Fibroblast of skin of back (primary cell): ENCODE measurements at places on chromosomes 2 and 18.

- no peak for DNase-seq
Observed at GRCh38 chr18:49745045-49746014, 68.0 kb downstream of the ACAA2 start.

DNA sequence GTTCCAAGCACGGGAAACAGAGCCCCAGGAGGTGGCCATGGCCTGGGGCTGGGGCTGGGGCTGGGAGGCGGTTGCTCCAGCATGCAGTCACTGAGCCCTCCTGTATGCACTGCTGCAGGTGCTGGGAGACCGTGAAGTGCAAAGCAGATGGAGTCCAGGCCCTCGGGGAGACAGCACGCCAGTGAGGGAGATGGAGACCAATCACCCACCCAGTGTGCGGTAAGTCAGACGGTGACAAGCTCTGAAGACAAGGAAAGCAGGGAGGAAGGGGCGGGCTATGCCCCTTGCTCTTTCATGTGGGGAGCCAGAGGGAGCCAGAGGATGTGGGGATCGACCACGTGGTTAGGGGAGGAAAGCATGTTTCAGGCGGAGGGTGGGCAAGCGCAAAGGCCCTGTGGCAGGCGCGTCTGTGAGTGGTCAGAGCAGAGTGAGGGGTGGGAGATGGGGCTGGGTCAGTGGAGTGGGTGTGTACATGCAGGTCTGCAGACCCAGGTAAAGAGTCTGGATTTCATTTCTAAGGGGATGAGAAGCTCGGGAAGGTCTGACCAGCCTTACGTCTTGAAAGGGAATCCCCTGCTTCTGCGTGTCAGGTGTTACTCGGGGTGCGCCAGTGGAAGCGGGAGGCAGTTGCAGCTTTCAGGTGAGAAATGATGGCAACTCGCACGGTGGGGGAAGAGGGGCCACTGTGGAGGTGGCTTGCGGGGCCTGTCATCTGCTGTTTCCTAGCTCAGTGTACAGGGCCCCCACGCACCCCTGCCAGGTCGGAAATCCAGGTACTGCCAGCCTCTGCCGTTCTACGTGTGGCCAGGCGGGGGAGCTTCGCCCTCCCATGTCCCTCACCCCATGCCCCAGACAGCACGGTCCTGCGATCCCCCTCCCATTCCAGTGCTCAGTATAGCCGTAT is 19.4 kb downstream of the RRM2 start:
- no peak for DNase-seq

DNA sequence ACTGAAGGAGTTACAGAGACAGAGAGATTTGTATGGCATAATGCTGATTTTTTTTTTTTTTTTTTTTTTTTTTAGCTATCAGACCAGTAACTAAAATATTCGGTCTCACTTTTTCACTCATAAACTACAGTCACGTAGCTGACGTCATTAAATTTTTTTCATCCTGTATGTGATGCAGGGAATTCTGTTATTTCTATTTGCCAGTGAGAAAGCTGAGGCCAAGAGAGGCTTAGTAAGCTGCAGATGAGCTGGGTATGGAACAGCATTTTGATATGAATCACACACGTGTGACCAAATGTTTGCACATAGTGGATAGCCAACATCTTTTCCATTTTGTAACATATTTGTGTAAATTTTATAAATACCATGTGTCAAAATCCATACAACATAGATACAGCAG is 79.1 kb upstream of the EPB41L3 start:
- DNase-seq: peak; percentile 8

DNA sequence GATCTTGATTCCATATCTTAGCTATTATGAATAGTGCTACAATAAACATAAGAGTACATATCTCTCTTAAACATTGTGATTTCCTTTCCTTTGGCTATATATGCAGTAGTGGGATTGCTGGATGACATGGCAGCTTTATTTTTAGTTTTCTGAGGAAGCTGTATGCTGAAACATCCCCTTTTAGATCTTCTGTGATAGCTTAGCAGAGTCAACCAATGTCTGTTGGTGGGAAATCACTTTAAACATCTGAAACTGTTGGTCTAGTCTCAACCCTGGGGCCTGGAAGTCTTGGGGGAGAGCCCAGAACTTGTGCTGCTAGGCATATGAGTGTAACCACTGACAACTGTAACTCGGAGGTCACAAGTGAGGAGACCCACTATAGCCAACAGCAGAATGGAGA is 378.6 kb upstream of the SLC14A2 start:
- no peak for DNase-seq

- DNase-seq: no peak
Observed at GRCh38 chr2:128834207-128834879, 515.7 kb upstream of the HS6ST1 start.
